ENCODE measurements at places on chromosomes 4 and X. TPM values are rescaled to one million over a fixed set of nuclear protein-coding genes. Genes with fewer than 3 reads are reported as not detected.
A peak's percentile ranks its signal among the peaks of the same experiment; 100 is the strongest.

The PLXNA3 gene
- 15.9 TPM for total RNA-seq

The ADD1 gene
- total RNA-seq, result 204 TPM

The ZNF275 gene
- total RNA-seq, result 11.2 TPM

The NHSL2 gene
- 1.1 TPM for total RNA-seq

The SLIT2 gene
- 35.9 TPM for total RNA-seq

The IL21 gene
- total RNA-seq, result not detected

The SYTL5 gene
- total RNA-seq, result under 0.01 TPM

DNA sequence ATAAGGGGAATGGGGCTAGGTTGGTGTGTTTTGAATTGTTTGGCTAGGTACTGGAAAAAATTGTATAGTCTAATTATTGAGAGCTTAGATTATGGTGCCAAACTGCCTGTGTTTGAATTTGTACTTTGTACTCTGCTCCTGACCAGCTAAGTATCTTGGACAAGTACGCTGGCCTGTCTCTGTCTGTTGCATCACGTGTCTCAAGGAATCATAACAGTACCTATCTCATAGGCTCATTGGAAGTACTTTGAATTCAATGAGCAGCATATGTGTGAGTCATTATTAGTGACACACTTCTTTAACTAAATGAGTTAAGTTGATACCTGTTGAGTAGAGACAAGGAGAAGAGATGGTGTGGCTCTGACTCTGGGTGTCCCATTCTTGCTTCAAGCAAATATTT, 69.5 kb upstream of the MND1 start:
- H3K4me3 ChIP-seq, result no peak overlapping the region
- no peaks in the 10 kb centered on the region for H3K36me3 ChIP-seq
- no peak overlapping the region for H3K27ac ChIP-seq
- no peak for DNase-seq
- H3K27me3 ChIP-seq, result no peaks in the 10 kb centered on the region
- H3K4me1 ChIP-seq, result no peaks in the 10 kb centered on the region

DNA sequence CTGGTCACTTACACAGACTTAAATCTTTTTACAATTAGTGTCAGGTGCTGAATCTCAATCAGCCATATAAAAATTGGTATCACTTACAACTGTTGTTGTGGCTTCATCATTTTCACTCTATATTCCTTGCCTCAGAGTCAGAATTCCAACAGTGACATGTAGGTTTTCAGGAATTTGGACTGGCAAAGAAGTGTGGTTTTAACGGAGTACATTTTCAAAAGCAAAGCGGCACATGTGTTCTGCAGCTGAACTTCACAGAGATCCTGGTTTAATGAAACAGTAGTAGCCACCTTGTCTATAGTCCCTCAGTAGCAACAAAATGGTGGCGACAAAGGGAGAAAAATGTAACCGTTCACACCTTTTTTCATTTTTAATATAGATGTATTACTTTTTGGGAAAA, 486.6 kb downstream of the FAT4 start:
- no peak overlapping the region for H3K4me3 ChIP-seq
- DNase-seq, result no peak
- no peak overlapping the region for H3K27ac ChIP-seq
- H3K4me1 ChIP-seq, result no peaks in the 10 kb centered on the region
- H3K27me3 ChIP-seq, result no peaks in the 10 kb centered on the region

DNA sequence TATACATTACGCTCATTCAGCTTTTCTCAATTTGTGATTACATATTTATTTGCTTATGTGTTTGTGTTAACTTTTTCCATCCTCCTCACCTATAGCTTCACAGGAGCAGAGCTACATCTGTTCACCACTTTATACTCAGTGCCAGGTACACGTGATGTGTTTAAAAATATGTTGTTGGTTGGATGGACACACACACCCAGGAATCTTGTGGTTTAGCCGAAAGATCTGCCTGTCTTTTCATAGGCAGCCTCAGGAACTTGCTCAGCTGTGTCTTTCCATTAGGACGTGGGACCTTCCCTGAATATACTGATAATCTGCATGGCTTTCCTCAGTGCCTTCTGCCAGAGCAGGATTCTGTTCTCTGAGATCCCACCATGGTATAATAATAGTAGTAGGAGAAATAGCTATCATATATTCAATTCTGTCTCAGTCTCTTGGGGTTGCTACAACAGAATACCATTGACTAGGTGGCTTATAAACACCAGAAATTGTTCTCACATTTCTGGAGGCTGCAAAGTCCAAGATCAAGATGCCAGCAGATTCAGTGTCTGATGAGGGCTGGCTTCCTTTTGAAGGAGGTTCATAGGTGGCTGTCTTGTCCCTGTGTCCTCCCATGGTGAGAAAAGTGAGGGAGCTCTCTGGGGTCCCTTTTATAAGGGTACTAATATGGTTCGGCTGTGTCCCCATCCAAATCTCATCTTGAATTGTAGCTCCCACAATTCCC, 50.0 kb upstream of the SOD3 start:
- H3K36me3 ChIP-seq, result no peaks in the 10 kb centered on the region
- no peak overlapping the region for H3K27ac ChIP-seq
- no peak for DNase-seq
- H3K4me3 ChIP-seq, result no peak overlapping the region
- peaks cover 4% of the 10 kb centered on the region for H3K27me3 ChIP-seq

DNA sequence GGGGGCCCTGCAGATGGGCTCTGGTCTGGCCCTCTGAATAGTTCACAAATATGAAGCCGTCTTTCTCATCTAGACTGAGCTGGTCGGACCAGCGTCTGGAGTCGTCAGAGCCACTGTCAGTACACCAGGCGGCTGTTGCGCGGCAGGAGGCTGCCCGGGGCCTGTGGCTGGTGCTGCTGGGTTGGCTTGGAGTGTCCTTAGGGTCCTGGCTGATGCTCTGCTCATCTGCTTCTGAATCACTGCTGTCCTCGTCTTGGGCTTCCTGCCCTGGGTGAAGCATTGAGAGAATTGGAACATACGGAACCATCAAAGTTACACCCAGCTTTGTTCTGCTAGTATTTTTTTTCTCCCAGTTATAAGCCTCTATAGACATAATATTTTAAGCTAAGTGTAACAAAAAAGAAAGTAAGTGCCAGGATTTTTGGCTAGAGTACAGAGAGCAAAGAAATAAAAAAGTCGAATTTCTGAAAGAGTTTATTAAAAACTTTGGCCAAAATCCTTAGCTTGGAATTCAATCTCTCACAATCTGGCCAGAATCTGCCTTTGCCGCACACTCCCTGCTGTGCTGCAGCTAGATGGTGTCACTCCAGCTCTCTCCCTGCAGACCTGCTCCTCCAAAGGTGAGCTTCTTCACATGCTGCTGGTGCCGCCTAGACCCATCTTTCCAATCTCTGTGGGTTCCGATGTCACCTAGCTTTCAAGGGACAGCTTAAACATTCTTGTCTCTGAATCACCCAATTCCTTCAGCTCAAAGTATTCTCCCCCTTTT, 96.2 kb downstream of the CDS1 start:
- peaks cover 16% of the 10 kb centered on the region for H3K4me1 ChIP-seq
- H3K27me3 ChIP-seq, result no peaks in the 10 kb centered on the region
- no peak overlapping the region for H3K4me3 ChIP-seq

DNA sequence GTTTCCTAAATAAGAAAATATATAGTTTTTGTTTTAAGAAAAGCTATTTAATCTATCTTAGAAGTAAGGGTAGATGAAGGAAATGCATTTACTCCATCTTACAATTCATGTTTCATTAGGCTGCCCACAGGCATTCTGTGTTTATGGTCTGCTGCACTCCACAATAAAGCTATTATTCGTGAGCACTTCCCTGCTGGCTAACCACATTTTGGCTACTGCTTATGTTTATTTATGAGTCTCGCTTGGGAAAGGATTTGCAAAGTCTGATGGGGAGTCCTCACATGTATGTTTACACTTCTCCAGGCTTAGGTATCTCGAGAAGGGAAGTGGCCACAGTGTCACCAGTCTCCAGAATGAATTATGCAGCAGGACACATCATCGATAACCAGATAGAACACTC, 260.8 kb upstream of the VCX start:
- no peaks in the 10 kb centered on the region for H3K4me1 ChIP-seq
- no peaks in the 10 kb centered on the region for H3K36me3 ChIP-seq
- no peak for DNase-seq
- H3K4me3 ChIP-seq, result no peak overlapping the region
- H3K27me3 ChIP-seq, result no peaks in the 10 kb centered on the region

- no peak overlapping the region for H3K27ac ChIP-seq
- DNase-seq, result no peak
- no peaks in the 10 kb centered on the region for H3K27me3 ChIP-seq
- H3K36me3 ChIP-seq, result no peaks in the 10 kb centered on the region
- H3K4me3 ChIP-seq, result no peak overlapping the region
- H3K4me1 ChIP-seq, result peaks cover 1% of the 10 kb centered on the region
These were observed 33.4 kb upstream of the MSMO1 start for GRCh38 chr4:165293927-165294649.

GRCh38 chr4:152255437-152255836, 280.5 kb downstream of the FBXW7 start:
- H3K4me3 ChIP-seq, result no peak overlapping the region
- H3K4me1 ChIP-seq, result peaks cover 23% of the 10 kb centered on the region
- no peak overlapping the region for H3K27ac ChIP-seq
- no peaks in the 10 kb centered on the region for H3K27me3 ChIP-seq
- H3K36me3 ChIP-seq, result no peaks in the 10 kb centered on the region

- no peak overlapping the region for H3K4me3 ChIP-seq
- no peak for DNase-seq
- H3K4me1 ChIP-seq, result no peaks in the 10 kb centered on the region
- no peaks in the 10 kb centered on the region for H3K36me3 ChIP-seq
- H3K27ac ChIP-seq, result no peak overlapping the region
These were observed 132.4 kb downstream of the CORIN start for GRCh38 chr4:47705326-47705981.

DNA sequence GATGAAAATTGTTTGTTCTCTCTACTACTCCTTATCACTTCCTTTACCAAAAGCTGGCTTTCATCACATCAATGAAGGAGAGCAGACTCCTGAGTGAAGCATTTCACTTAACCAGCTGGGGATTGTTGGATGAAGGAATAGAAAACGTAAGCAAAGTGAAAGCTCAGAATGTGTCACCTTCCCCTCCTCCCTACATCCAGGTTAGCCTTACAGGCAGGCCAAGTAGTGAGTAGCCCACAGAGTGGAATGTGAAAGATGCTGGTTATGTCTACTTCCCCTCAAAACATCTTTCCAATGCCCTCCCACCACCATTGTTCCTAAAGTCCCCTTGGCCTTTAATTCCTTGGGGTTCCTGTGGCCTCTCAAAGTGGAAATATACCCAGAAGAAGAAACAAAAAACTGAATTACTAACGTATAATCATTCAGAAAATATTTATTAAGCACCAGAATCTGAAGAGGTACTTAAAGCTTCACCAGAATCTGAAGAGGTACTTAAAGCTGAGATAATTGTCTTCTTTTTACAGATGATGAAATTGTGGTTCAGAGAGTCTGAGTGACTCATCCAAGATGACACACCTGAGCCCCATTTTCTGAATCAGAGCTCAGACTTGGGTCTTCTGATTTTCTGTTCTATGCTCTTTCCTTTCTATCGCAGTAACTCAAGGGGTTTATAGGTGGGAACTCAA, 6.5 kb downstream of the P2RY4 start:
- no peak overlapping the region for H3K4me3 ChIP-seq
- no peaks in the 10 kb centered on the region for H3K4me1 ChIP-seq
- H3K27ac ChIP-seq, result no peak overlapping the region
- H3K36me3 ChIP-seq, result no peaks in the 10 kb centered on the region
- H3K27me3 ChIP-seq, result no peaks in the 10 kb centered on the region

DNA sequence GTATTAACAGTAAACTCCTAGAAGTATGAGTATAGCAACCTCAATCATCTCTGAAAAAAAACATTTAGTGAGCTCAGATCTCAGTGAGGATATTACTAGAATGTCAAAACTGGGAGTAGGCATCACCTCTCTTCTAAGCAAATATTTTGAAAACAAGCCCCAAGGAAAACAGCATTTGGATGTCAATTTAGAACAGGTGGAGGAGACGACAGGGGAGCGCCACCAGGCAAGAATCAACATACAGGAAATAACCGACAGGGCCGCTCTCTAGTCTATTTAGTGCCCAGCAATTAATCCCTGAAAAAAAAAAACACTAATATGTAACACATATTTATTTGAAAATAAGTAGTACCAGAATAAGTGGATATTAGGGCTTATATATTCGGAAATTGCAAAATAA, 940.3 kb upstream of the ADGRL3 start:
- H3K27ac ChIP-seq, result no peak overlapping the region
- DNase-seq, result no peak
- no peaks in the 10 kb centered on the region for H3K4me1 ChIP-seq
- H3K36me3 ChIP-seq, result no peaks in the 10 kb centered on the region

- peak overlapping the region; percentile 25 for H3K4me3 ChIP-seq
- H3K36me3 ChIP-seq, result no peaks in the 10 kb centered on the region
- peak overlapping the region; percentile 23 for H3K27ac ChIP-seq
- peak; percentile 75 for DNase-seq
- peaks cover 25% of the 10 kb centered on the region for H3K4me1 ChIP-seq
- no peaks in the 10 kb centered on the region for H3K27me3 ChIP-seq
These were observed 50.3 kb upstream of the OTUD4 start for GRCh38 chr4:145230726-145231125.

DNA sequence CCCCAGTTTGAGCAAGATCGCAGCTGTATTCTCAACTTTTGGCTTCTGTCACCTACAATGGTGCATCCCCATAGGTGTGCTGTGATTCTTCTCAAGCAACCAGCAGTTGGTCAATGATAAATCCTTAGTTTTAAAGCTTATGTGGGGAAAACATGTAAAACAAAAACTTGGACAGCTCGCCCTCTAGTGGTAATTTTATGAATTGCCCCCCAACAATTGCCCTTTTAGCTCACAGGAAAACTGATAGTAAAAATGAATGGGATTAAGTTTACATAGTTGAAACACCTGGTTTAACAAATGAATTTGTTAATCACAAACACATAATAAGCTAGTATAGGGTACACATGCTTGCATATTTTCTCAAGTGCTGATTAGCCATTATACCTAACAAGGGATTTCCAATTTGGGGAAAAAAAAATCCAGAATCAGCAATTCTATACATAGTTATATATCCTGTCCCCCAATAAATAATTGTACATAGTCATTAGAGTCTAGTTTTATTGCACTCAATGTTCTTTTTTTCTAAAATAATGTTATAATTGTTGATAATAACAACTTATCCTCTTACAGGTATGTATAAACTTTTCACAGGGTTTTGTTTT, 30.1 kb downstream of the TEX13A start:
- H3K27me3 ChIP-seq, result no peaks in the 10 kb centered on the region
- DNase-seq, result no peak
- H3K27ac ChIP-seq, result no peak overlapping the region

DNA sequence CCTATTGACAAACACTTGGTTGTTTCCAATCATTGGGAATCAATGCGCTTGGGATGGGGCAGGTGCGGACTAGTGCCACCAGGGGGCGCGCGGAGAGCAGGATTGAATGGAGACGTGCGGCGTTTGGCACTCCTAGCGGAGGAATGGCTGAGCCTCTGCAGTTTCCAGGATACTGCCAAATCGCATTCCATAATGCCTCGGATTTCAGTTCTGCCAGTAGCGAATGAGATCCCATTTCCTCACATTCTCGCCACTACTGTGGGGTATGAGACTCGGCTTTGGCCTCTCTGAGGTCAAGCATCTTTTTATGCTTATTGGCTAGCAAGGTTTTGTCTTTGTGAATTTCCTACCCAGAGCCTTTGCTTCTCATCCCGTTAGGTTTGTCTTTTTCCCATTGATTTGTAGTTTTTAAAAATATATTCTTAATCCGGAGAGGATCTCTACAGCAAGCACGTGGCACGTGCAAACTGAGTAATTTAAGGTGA, 28.7 kb downstream of the CLDN34 start:
- no peaks in the 10 kb centered on the region for H3K27me3 ChIP-seq
- no peak overlapping the region for H3K27ac ChIP-seq
- peak; percentile 95 for DNase-seq
- no peaks in the 10 kb centered on the region for H3K4me1 ChIP-seq
- no peaks in the 10 kb centered on the region for H3K36me3 ChIP-seq
- no peak overlapping the region for H3K4me3 ChIP-seq

GRCh38 chrX:46380148-46380752, 165.0 kb downstream of the ZNF674 start:
- no peak for DNase-seq
- no peaks in the 10 kb centered on the region for H3K36me3 ChIP-seq
- no peak overlapping the region for H3K4me3 ChIP-seq
- peaks cover 2% of the 10 kb centered on the region for H3K4me1 ChIP-seq
- H3K27me3 ChIP-seq, result peaks cover 8% of the 10 kb centered on the region
- H3K27ac ChIP-seq, result no peak overlapping the region

Data from osteoblast (primary cell).